ENCODE measurements at places on chromosomes 5 and 9.

DNA sequence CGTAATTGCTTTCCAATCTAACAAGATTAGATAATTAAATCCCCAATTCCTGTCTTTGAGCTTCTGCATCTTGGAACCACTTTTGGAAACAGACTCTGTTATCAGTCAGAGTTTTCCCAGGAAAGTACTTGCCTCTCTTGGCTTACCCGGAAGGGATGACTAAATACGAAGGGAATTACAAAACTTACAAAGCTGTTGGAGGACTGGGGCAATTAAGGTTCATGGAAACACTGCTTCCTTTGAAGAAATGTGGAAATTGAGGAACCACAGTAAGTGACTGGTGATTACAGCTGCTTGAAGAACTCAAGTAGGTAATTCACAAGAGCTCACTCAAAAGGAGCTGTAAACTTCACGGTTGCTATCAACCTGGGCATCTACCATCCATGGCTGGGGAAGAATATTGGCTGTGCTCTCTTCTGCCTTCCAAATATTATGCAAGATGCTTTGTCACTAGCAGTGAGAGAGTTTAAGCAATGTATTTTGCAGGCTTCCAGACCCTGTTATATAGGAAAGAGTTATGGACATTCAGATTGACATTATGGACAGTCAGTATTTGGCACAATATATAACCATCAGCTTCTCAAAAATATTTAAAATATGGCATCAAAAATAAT is 104.6 kb upstream of the MAN2A1 start:
- DNase-seq, result no peak

DNA sequence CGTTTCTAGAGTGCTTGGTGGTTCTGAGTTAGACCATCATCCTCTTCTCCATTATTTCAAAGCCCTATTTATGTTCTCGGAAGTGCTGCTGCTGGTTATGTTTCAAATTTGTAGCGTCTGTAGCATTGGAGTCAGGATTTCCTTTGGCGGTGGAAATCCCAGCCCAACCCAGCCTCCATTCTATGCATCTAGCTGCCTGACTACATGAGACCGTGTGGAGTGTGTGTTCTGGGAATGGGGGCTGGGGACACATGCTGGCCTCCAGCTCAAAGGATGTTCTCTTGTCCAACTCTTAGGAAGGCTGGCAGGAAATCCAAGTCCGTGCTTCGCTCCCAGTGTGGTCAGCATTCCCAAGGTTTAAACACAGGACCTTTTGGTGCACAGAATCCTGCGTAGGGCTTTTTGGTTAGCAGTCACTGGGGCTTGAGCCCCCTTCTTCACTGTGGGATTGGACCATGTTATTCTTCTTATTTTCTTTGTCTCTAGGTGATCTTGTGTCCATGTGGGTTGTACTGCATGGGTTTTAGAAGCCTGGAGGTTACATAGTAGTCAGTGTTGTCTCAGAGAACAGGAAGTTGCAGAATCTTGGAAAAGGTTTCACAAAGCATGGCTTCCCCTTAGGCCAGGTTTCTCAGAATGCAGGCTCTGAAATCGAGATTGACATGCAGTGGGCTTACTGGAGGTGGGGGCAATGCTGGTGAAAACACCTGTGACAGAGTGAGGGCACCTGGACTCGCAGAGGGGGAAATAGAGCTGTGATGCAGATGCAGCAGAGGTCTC is 132.2 kb downstream of the ARHGAP26 start:
- DNase-seq, result no peak

GRCh38 chr5:10988622-10989021 is 227.6 kb upstream of the DAP start:
- no peak for DNase-seq

DNA sequence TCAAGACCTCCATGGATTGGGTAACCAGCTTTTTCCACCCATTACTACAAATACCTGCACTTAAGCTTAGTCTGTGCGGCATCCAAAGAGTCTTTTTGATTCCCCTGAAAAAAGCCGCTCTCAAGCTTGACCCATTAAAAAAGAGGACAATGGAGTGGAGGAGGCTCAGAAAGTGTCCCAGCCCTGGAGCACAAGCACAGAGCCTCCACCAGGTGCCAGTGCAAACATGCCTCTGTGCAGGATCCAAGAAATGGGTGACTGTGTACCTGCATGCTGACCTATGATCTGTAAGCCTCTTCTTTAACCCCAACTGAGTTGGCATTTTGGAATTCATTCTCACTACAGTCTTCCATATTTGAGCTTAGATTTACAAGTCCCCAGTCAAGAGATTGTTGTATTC is 168.3 kb upstream of the TLE4 start:
- DNase-seq, result no peak

DNA sequence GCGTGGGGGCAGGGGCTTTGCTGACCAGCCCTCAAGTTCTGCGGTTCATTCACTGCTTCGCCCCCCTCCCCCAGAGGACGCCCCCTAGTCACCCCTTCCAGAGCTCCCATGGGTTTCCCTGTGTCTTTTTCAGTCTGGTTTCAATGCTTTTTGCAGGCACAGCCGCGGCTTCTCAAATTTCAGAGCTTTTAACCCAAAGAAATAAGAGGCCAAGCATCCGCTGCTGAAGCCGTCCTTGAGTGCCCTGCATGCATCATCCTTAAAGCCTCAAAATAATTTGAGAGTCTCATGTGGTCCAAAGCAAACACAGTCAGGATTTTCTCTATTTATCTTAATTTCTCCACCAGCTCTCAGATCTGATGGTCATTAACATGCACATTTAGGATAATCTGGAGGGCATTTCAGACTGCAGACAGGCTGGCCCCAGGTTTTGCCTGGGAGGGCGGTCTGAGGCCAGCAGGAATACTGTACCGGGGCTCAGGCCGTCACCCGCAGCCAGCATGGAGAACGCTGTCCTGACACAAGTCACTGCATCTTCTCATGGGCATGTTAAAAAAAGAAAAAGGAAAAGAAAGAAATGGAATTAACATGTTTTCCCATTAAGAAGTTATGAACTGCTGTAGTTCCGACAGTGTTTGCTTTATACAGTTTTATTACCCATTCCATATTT is 420.8 kb upstream of the IRX4 start:
- DNase-seq, result no peak

DNA sequence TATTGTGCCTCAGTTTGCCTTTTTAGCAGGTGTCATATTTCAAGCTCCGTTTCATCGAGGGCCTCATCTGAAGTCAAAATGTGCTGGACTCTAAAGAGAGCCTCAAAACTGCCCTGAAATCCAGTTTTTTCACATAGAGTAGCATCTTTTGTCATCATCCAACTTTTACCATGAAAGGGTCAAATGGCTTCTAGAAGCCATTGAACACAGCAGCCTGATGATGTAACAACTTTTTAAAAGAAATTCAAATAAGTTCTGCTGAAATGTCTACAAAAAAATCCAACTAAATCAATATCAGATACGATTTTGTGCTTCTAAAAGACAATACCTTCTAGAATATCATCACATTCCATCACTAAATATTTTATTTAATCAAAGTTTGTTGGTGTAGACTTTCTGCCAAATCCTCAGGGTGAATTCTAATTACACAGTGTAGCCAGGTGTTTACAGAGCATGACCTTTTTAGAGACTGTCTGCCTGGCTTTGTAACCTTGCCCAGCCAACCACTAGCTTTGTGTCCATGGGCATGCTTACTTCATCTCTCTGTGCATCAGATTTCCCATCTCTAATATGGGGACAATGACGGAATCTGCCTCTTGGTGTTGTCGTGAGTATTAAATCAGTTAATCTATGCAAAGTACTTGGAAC is 505.0 kb downstream of the EBF1 start:
- no peak for DNase-seq

GRCh38 chr5:147832541-147832940 is 1.1 kb upstream of the SPINK1 start:
- no peak for DNase-seq

GRCh38 chr9:86464242-86464641 is 110.0 kb upstream of the TUT7 start:
- DNase-seq, result no peak

DNA sequence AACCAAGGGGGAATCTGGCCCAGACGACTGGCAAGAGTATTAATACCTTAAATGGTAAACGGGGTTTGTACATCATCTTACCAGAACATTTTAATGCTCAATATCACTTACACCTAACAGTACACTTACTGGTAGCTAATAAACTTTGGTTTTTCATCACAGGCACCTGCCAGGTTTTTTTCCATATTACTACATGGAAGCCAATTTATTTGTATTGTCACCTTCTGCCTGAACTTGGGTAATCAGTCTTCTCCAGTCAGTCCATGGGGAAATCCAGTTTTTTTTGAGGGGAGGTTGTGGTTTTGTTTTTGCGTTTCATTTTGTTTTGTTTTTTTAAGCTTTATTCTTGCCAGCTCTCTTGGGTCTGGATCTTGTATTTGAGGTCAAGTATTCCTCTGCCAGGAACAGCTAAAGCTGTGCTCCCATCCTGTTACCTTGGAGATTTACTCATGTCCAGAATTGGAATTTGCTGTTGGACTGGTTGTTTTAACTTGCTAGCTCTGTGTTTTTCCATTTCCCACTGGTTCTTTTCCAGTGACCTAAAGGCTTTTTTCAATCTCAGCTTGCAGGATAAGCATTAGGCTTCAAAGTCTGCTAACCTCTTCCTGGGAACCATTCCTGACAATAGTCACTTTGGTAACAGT is 11.1 kb upstream of the NADK2 start:
- no peak for DNase-seq

- no peak for DNase-seq
These were observed 138.1 kb downstream of the DIRAS2 start for GRCh38 chr9:90504486-90504885.

GRCh38 chr5:109701792-109702191 is 12.1 kb downstream of the MAN2A1 start:
- no peak for DNase-seq

GRCh38 chr5:120789918-120790317 is 325.8 kb downstream of the PRR16 start:
- no peak for DNase-seq

- DNase-seq, result no peak
These were observed 149.0 kb upstream of the FST start for GRCh38 chr5:53331463-53331862.

GRCh38 chr5:140633021-140633471 is at the start of gene CD14:
Gene CD14, minus strand, starts transcription at chr5:140633175. Its CDS starts 104 bp downstream, at chr5:140633071.
- no peak for DNase-seq

DNA sequence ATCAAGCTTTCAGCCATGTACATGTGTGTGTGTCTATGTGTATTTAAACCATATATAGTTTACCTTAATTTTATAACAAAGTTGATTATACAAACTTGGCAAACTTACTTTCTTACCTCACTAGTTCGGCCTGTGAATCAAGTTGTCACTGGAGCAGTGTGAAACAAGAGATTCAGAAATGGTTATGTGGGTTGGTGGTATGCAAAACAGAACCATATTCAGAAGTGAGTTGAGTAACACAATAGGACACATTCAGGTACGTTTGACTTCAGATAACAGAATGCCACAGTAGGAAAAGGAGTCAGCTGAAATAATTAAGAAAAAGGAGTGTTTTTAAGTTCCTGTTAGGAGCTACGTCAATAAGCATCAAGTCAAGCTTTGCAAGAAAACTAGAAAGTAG is 21.5 kb downstream of the XPA start:
- DNase-seq, result no peak

DNA sequence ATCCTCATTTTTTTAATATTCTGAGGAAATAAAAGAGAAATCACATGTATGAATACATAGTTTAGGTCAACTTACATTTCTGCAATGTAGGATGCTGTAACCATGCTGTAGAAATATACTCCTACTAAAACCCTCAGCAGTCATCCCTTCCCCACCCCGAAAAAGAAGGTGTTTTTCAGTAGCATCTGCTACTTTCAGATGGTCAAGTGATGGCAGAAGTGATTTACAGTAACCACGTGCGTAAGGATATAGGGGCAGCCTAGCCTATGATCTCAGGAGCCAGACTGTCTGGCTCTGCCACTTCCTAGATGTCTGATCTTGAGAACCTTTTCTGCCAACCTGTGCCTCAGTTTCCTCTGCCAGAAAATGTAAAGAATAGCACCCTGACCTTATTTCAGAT is 26.0 kb upstream of the SYK start:
- no peak for DNase-seq

DNA sequence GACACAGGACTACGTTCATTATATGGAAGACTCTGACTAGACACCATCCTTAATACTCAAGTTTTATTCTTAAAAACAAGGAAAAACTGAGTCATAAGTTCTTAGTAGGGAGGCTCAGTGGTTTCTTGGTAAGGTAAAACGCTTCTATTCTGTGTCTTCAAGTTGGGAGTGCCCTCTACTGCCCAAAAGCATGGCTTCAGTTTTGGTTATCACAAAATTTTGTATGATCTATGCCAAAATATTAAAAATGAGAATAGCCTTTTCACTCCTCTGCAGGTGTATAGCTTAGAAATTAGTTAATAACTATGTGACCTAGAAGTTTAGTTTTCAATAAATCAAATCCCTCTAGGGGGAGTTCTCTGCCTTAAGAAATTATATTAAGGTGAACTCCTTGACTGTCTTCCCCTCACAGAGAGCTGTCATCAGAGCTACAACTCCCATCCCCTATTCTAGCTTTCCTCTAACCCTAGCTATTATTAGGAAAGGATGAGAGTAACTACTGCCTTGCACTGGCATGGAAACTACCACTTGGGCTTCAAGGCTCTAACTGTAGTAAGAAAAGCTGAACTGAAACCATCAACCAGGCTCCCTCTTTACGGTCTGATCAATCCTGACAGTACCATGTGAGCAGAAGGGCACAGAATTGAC is 189.7 kb downstream of the GNAQ start:
- DNase-seq, result no peak

- peak; percentile 48 for DNase-seq
These were observed 41.4 kb downstream of the NAIF1 start for GRCh38 chr9:128025736-128026135.

- DNase-seq, result no peak
These were observed 405.8 kb upstream of the TLE4 start for GRCh38 chr9:79166005-79166404.

- DNase-seq, result no peak
These were observed 24.9 kb downstream of the SHB start for GRCh38 chr9:38043931-38044623.

- DNase-seq, result no peak
These were observed 48.2 kb downstream of the TMEM174 start for GRCh38 chr5:73221161-73221560.

- DNase-seq, result no peak
These were observed 13.7 kb downstream of the RNU6ATAC start for GRCh38 chr9:134150557-134151214.
